Natural killer cell treated with Interleukin-12 subunit alpha and Interleukin-12 subunit beta and Interleukin-15 and Interleukin-18, amount 100 ng/mL, for 72 hours (primary cell): ENCODE measurements at places on chromosomes 13 and 19. TPM values are rescaled to one million over a fixed set of nuclear protein-coding genes. Genes with fewer than 3 reads are reported as not detected.

DNA sequence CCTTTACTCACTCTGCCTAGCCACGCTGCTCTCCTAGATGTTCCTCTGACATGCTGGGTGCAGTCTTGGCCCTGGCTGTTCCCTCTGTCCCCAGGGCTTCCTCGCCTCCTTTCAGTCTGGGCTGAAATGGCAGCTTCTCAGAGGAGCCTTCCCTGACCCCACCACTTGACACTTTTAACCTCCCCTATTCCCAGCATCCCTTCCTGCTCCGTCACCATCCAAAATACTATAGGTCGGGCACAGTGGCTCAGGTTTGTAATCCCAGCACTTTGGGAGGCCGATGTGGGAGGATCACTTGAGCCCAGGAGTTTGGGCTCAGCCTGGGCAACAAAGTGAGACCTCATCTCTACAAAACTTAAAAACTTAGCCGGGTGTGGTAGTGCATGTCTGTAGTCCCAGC is 2.6 kb downstream of the FAM187B start:
- DNase-seq, result no peak

GRCh38 chr19:43489310-43489709 is 15.2 kb downstream of the PHLDB3 start:
- no peak for DNase-seq

- DNase-seq, result no peak
These were observed 47.9 kb upstream of the CEACAM21 start for GRCh38 chr19:41528106-41528505.

The CATSPERD gene
- not detected for total RNA-seq

DNA sequence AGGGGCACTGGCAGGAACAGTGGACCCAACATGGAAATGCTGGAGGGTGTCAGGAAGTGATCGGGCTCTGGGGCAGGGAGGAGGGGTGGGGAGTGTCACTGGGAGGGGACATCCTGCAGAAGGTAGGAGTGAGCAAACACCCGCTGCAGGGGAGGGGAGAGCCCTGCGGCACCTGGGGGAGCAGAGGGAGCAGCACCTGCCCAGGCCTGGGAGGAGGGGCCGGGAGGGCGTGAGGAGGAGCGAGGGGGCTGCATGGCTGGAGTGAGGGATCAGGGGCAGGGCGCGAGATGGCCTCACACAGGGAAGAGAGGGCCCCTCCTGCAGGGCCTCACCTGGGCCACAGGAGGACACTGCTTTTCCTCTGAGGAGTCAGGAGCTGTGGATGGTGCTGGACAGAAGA is 4.1 kb downstream of the KLK2 start:
- DNase-seq, result no peak

The NCLN gene
- 196 TPM for total RNA-seq
